Activated CD4-positive, alpha-beta memory T cell treated with anti-CD3 and anti-CD28 coated beads for 36 hours (primary cell): ENCODE measurements at places on chromosomes 12 and 14.
A peak's percentile ranks its signal among the peaks of the same experiment; 100 is the strongest.

DNA sequence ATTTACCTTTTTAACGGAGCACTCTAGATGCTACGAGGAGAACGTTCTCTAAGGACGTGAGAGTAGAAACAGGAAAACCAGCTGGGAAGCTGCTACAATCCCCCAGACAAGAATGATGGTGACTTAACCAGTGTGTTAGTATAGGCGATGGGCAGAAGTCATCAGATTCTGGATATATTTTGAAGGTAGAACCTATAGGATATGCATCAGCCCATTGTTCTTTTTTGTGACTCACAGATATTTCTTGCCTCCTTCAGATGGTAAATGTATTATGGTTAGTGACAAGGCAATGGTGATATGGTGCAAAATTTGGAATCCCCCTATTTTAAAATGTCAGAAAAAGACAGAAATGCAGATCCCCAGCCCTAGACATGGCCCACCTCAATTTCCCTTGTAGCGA, 258.2 kb downstream of the PHLDA1 start:
- DNase-seq, result no peak

GRCh38 chr14:101058571-101058970, 155.0 kb upstream of the RTL1 start:
- no peak for DNase-seq

DNA sequence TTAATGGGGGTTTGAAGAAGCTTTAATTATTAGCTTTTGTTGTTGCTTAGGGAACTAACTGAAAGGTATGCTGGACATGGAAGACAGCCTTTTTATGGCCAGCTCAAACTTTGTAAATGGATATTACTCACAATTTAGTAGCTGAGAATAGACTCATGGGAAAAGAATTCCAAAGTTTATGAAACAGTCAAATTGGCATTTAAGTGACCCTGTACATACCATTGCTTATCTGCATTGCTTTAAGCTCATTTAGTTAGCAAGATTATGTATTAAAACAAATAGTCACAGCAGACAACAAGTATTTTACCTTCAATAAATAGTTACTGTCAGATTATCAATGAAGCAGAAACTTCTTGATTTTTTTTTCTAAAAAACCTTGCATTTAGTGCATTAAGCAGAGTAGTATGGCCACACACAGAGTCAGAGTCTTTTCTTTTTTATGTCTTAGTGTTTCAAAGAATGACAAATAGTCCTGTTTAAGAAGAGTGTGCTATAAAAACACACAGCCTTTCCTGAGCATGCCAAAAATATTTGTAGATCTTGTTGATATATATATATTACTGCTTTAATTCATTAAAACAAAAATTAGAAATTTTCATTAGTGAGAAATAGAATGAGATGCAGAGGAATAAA, 102.2 kb downstream of the TTC6 start:
- no peak for DNase-seq

DNA sequence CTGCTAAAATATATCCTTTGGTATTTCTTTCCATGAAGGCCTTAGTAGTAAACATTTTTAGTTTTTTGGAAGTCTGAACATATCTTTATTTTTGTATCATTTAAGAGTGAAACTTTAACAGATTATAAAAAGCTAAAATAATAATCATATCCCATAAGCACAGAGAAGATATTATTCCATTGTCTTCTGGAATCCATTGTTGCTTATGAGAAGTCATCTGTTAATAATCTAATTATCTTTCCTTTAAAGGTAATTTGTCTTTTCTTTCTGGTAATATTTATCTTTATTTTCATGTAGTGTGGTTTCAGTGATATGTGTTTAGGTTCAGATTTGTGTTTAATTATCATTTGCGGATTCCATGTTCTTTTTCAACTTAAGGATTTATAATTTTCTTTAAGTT, 261.7 kb downstream of the MSRB3 start:
- no peak for DNase-seq

GRCh38 chr12:19186722-19187661, 57.5 kb downstream of the PLEKHA5 start:
- no peak for DNase-seq

DNA sequence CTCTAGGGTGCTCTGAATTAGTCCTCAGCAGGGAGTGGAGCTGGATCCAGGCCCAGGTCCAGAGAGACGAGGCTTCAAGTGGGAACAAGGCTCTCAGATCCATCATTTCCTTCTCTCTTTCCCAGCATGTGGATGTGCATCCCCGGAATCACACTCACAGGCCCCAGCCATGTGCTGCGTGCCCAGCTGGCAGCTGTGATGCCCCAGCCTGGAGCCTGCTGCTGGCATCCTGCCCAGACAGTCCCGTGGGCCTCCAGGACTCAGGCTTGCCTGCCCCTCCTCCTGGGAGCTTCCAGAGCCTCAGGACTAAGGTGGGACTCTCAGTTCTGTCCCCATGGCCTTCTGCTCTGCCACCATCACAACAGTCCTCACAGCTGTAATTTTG, 6.2 kb upstream of the KRT84 start:
- DNase-seq, result no peak

- DNase-seq, result no peak
These were observed 79.3 kb downstream of the LMO3 start for GRCh38 chr12:16526693-16527092.

GRCh38 chr12:14741153-14741552, 44.8 kb upstream of the GUCY2C start:
- DNase-seq, result no peak

- DNase-seq, result peak; percentile 13
These were observed 209.9 kb upstream of the GARIN2 start for GRCh38 chr14:66979101-66979974.

- peak; percentile 10 for DNase-seq
These were observed 279.6 kb upstream of the CCDC196 start for GRCh38 chr14:66206554-66206953.

DNA sequence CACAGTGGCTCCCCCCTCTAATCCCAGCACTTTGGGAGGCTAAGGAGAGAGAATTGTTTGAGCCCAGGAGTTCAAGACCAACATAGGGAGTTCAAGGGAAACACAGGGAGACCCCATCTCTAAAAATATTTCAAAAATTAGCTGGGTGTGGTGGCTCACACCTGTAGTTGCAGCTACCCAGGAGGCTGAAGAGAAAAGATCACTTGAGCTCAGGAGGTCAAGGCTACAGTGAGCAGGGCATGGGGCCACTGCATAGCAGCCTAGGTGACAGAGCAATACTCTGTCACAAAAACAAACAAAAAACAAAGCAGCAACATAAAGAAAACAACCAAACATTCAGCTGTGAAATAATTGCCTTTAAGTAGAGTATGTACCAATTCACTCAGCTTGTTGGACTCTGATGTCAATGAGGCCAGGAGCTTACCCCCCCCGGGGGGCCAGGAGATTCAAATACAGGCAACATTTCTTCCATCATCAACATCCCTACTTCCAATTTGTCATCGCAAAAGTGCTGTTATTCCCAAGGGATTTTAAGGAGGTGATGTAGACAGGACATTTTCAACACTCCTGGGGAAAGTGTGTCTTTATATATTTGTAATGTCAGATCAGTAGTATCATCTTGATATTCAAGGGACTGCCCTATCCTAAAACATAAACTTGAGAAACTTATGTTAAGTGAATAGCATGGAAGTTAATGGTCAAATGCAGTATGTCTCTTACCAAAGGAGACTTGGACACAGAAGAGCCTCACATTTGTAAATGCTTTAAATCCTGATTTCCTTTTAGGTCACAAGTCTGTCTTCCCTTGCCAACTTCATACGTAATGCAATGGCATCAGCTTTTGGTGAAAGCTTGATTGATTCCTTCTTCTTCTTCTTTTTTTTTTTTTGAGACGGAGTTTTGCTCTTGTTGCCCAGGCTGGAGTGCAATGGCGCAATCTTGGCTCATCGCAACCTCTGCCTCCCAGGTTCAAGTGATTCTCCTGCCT, 40.6 kb upstream of the AEBP2 start:
- no peak for DNase-seq

- DNase-seq, result no peak
These were observed 930.8 kb downstream of the BCL11B start for GRCh38 chr14:98341211-98341610.

GRCh38 chr14:53047307-53048069, 96.6 kb upstream of the FERMT2 start:
- DNase-seq, result no peak

GRCh38 chr12:118271770-118272417, 100.8 kb downstream of the TAOK3 start:
- no peak for DNase-seq

- no peak for DNase-seq
These were observed 70.1 kb upstream of the VRK1 start for GRCh38 chr14:96727073-96727472.

DNA sequence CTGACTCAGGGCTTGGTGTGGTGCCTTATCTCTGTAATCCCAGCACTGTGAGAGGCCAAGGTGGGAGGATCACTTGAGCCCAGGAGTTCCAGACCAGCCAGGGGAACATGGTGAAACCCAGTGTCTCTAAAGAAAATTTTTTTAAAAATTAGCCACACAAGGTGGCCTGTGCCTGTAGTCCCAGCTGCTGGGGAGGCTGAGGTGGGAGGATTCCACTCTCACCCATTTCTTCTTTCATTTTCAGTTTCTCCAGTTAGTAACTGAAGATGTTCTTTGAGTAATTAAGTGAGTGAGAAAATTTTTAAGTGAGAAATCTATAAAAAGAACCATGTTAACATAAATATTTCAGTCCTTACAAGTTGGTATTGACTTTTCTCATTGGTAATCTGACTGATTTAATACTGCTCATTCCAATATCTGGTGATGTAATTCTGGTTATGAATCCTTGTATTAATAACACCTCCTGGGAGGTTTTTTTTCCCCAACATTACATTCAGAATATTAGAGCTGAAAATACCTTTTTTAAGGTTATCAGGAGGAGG, 6.1 kb downstream of the METTL3 start:
- DNase-seq, result peak; percentile 54

- DNase-seq, result peak; percentile 73
These were observed 32.5 kb upstream of the PLEKHG6 start for GRCh38 chr12:6277982-6278438.
